Lung (tissue), 17 donors: ENCODE measurements at places on chromosomes 11 and 22. TPM values are rescaled to one million over a fixed set of nuclear protein-coding genes. Genes with fewer than 3 reads are reported as not detected.

- peaks cover 8% of the 10 kb centered on the region for H3K36me3 ChIP-seq
- DNase-seq: no peak
- no peaks in the 10 kb centered on the region for H3K27me3 ChIP-seq
- no peak overlapping the region for H3K27ac ChIP-seq
Observed at GRCh38 chr11:78127403-78127802, 12.0 kb downstream of the ALG8 start.

- no peak overlapping the region for H3K27ac ChIP-seq
- H3K4me3 ChIP-seq: no peak overlapping the region
- H3K36me3 ChIP-seq: no peaks in the 10 kb centered on the region
- H3K27me3 ChIP-seq: no peaks in the 10 kb centered on the region
Observed at GRCh38 chr22:32080904-32081303, 37.8 kb downstream of the SLC5A1 start.

DNA sequence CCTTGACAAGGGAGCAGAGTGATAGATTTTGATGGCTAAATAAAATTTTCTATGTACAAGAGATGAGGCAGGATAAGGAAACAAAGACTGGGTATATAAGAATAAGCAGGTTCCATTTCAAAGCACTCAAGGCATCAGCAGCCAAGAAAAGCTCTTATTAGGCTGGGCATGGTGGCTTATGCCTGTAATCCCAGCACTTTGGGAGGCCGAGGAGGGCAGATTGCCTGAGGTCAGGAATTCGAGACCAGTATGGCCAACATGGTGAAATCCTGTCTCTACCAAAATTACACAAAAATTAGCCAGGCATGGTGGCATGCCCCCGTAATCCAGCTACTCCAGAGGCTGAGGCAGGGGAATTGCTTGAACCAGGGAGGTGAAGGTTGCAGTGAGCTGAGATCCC lies 563.4 kb upstream of the CCDC179 start:
- DNase-seq: no peak
- H3K27ac ChIP-seq: no peak overlapping the region
- no peaks in the 10 kb centered on the region for H3K4me1 ChIP-seq
- H3K4me3 ChIP-seq: no peak overlapping the region

Gene JAML
- total RNA-seq: 29.3 TPM

DNA sequence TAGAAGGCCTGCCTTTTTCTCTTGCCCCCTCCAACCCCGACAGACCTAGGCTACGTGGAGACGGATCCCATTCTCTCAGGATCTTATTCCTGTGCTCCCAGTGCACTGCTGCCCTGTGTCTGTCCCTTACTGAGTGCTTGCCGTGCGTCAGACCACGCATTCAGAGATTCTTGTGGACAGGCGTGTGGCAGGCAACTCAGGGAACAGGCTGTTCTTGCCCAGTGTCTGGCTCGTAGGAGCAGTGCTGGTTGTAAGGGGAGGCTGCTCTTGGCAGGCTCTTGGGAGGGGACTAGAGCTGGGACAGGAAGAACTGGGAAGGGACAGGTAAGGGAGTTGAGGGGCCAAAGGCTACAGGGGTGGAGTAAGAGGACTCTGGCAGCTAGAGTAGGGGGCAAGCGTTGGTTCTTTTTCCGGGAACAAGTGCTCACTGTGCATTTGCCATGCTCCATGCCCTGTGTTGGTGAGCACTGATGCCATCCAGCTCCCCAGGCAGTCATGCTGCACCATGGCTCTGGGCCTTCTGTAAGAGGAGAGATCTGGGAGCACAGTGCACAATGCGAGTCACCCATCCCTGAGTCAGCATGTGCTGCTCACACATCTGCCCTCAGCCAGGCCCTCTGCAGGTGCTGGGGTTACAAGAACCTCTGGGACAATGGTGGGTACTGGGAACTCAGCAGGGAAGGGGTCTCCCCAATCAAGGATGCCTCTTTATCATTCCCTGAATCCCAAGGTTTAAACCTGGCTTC lies 119.1 kb downstream of the TBC1D22A start:
- H3K4me3 ChIP-seq: no peak overlapping the region
- H3K4me1 ChIP-seq: peaks cover 8% of the 10 kb centered on the region
- DNase-seq: no peak
- no peak overlapping the region for H3K27ac ChIP-seq
- peaks cover 10% of the 10 kb centered on the region for H3K36me3 ChIP-seq
- no peaks in the 10 kb centered on the region for H3K27me3 ChIP-seq

DNA sequence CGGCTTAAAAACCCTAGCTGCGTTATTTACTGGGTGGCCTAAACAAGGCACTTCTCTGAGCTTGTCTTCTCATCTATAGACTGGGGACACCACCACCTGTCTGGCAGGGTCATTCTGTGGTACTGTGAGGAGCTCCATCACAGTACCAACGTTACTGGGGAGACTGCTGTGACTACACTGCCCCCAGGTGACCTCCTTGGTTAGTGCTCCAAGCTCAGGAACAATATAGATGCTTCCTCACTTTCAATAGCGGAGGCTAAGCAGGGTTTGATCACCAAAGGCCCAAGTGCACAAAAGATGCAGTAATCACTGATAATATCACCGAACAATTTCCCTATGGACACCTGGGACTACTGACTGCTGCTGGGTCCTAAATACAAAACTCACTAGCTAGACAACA lies 18.8 kb downstream of the PRPF19 start:
- H3K27me3 ChIP-seq: no peaks in the 10 kb centered on the region
- no peak overlapping the region for H3K4me3 ChIP-seq
- peaks cover 7% of the 10 kb centered on the region for H3K36me3 ChIP-seq
- H3K27ac ChIP-seq: no peak overlapping the region

DNA sequence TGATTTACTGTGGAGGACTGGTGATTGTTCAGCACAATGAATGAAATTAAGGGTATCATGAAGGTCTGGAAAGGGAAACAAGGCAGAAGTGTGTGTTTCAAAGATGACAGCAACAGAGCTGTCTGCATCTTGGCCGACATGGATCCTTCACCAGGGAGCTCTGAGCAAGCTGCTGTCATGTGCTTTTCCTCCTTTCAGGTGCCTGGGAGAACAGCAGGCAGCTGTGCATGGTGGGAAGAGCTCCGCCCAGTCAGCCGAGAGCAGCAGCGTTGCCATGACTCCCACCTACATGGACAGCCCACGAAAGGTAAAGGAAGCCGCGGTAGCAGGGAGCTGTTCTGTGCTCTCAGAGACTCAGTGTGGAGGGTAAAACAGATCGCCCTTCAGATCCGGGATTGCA lies 87.1 kb upstream of the YWHAH start:
- H3K36me3 ChIP-seq: peaks cover 32% of the 10 kb centered on the region
- H3K4me3 ChIP-seq: no peak overlapping the region
- H3K4me1 ChIP-seq: no peaks in the 10 kb centered on the region
- peak; percentile 57 for DNase-seq
